ENCODE measurements at places on chromosomes 2 and 18. TPM values are rescaled to one million over a fixed set of nuclear protein-coding genes. Genes with fewer than 3 reads are reported as not detected.

The TEKT4 gene
- not detected for total RNA-seq

The DAW1 gene
- total RNA-seq = 1.0 TPM

The PSMA8 gene
- not detected for total RNA-seq

The MBD2 gene
- total RNA-seq = 31.9 TPM

The WNT6 gene
- not detected for total RNA-seq

The FKBP7 gene
- total RNA-seq = 4.2 TPM

The ALK gene
- total RNA-seq = 0.87 TPM

The SMYD1 gene
- not detected for total RNA-seq

The MTCL1 gene
- total RNA-seq = 58.8 TPM

The ACKR3 gene
- total RNA-seq = 0.86 TPM

The PTPRN gene
- not detected for total RNA-seq

The GAREM2 gene
- 1.4 TPM for total RNA-seq
